RWPE2 (cell line): ENCODE measurements at places on chromosomes 4 and X.

- no peak for DNase-seq
Measured at GRCh38 chr4:37268319-37268718, 23.8 kb downstream of the NWD2 start.

DNA sequence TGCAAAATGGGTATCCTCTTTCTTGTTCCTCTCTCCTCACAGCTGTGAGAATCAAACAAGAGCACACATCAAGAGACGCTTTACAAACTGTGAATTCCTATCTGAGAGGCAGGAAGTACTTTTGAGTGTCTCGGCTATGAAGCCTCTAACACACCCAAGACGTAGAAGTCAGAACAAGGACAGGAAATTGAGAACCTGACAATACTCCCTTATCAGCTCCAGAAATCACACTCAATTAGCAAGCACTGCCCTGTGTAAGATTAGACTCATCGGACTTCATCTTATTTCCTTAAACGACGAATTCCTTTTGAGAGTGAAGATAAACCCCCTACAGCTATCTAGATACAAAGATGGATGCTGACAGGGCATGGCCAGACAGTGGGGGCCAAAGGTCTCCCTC is 50.7 kb upstream of the CRMP1 start:
- no peak for DNase-seq

DNA sequence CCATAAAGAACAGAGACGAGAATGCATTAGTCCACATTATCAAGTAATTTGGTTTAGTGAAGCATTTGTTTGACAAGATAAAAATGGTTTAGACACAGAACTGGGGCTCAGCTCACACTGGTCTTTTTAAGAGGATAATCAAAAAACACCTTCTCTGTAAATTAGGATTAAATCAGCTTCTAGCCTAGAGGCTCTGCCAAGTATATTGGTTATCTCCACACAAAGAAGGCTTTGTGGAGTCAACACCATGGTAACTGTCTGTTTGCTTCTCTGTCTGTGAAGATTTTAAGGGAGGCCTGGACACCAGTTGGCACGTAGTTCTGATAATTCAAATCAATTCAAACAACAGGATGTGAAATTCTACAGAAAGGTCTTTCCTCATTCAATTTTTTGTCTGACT is 687.0 kb downstream of the DMD start:
- DNase-seq: no peak

- DNase-seq: no peak
Measured at GRCh38 chr4:38119668-38120385, 159.6 kb downstream of the PTTG2 start.

GRCh38 chrX:125248931-125249330 is 70.7 kb upstream of the TEX13C start:
- DNase-seq: no peak

DNA sequence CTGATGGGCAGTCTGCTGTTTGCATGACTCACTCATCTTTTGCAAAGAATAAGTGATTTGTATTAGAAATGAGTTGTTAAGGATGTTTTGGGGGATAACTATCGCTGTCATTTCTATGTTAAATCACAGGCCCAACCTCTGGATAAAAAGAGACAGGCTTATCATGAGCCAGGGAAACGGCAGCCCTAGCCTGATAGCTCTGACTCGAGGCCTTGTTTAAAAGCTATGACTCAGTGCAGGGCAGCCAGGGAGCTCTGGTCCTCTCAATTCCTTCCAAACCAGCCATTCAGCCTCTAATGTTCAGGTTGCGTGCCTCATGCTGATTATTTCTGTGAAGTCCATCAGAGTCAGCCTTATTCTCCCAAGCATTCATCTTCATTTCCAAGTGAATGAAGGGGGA is 305.9 kb upstream of the HAND2 start:
- DNase-seq: no peak

- DNase-seq: no peak
Measured at GRCh38 chr4:153291562-153291961, 52.9 kb upstream of the MND1 start.

DNA sequence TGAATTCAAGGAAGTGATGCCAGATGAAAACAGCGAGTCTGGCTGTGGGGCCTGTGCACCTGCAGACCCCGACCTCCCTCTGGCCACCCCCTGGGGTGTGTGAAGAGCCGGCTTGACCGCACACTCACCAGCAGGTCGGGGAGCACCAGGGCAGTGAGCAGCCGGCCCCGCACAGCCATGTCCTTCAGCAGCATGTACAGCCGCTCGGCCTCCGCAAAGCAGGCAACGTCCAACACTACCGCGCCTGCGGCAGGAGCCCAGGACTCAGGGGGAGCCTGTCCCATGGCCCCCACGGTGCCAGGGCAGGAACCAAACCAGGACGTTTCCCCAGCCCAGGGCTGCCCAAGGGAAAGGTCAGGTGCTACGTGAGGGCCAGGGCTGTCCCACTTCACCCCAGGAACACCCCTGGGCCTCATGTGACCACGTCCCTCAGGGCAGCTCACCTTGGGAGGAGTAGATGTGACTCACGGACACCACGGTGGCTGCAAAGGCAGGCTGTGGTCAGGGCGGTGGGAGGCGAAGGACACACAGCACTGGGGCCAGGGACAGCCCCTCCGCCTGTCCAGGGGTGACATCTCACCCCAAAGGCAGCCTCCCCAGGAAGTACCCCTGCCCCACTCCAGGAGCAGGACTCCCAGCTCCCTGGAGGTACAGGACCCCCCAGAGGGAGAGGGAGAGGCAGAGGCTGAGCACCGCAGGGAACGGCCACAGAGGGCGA is 8.2 kb downstream of the DGKQ start:
- DNase-seq: no peak

DNA sequence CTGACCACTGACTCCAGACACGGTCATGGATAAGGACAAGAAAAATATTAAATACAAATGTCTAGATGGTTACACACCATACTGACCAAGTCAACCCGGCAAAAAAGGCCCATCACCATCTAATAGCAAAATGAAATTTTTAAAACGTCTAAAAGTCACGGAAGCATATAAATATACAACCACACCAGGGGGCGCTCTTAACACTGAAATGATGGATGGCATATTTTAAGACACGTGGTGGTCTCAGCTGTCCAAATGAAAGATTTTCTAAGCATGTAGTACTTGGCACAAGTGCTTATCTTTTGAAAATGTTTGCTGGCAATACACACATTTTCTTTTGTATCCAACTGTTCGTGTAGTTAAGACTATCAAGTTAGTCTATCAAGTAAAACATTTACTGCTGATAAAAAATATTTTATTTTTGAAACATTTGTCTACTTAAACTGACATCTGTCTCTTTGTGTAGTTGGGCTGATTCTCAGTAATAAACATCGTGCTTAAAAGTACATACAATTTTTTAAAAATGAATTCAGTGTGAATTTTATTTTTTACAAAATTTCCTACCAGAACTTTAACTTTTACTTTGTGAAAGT is 64.6 kb downstream of the COX7B2 start:
- DNase-seq: no peak

DNA sequence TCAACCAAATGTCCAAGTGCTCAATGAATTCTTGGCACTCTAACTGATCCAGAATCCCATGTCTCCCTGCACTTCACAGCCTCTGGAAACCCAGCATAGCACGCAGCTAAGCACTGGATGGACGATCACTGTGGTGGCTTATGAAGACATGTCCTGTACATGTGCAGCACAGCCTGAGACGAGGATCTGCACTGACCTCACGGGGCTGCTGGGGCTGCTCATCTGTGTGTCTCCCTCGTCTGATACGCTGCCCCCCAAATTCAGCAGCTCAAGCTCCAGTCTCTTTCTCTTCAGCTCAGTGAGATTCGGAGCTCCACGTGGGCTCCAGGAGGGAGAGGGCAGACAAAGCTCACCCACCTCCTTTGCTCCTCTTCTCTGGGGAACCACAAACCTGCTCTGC is 126.9 kb downstream of the CPZ start:
- no peak for DNase-seq
